ENCODE measurements at places on chromosomes 3 and 15.

GRCh38 chr3:183460081-183461055, 31.9 kb upstream of the MCF2L2 start:
- no peak for ATAC-seq

DNA sequence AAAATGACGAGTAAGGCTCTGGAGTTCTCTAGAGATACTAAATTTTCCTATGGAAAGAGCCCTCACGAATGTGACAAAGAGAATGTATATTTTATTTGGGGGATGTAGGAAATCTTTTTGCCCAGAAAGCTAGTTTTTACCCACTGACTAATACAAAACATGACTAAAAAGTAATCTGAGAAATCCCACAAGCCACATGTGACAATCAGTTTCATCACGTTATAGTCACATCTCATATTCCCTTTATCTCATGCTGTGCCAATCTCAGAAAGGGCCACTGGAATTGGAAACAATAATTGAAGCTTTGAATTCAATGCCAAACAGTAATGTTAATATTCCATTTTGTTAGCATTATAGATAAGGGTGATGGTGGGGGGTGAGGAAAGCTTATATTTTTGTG, 509.0 kb upstream of the GOLIM4 start:
- ATAC-seq = no peak

DNA sequence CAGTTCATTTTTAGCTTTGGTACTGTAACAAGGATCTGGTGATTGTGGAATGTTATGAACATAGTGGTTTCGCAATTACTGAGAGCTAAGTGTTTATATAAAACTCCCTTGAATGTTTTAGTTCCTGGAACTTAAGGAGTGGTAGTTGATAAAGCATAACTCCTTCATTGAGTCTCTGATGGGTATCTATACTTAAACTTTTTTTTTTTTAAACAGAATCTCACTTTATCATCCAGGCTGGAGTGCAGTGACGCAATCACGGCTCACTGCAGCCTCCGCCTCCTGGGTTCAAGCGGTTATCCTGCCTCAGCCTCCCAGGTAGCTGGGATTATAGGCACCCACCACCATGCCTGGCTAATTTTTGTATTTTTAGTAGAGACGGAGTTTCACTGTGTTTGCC, 11.3 kb downstream of the PRKCI start:
- ATAC-seq = no peak

DNA sequence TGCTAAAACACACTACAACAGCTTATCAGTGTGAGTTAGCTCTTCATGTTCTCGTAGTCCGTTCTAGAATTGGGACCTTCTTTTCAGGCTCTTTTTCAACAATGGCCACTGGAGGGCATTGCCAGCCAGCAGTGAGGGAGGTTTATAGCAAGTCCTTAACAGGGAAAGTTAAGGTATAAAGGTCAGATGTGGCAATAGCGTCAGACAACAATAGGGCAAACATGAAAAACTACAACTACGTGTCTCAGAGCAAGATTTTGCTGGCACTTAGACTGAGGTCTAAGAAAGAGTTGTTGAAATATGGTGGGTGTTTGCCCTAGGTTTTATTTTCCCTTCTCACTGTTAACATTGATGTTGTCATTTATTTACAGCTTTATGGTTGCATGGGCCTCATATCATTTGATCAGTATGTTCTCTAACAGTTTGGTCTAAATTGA, 161.4 kb downstream of the GMNC start:
- ATAC-seq = peak; percentile 35

- ATAC-seq = no peak
These were observed 411.7 kb downstream of the MAGI1 start for GRCh38 chr3:65627062-65627461.

DNA sequence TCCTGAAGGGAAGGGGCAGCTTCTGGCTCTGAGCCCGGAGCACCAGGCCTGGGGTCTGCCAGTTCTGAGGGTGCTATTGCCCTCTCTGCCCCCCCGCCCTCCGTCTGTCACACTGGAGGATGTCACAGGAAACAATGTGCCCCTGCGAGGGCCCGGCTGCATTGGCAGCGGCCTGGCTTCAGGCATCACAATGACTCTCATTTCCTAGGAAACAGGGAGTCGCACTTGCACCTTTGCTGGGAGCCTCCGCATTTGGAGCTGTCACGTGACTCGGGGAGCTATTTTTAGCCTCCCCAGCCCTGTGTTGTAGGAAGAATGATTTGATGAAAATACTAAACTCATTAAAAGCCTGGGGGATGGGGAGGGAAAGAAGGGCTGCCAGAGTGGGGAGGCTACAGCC, 518.9 kb downstream of the SHQ1 start:
- no peak for ATAC-seq

GRCh38 chr3:177729956-177730681, 532.8 kb upstream of the TBL1XR1 start:
- ATAC-seq = no peak

- peak; percentile 69 for ATAC-seq
These were observed 925 bp upstream of the PSTPIP1 start for GRCh38 chr15:76994001-76994400.

- no peak for ATAC-seq
These were observed 30.6 kb downstream of the SH3BP5 start for GRCh38 chr3:15301761-15302160.

GRCh38 chr3:179268400-179269051, 17.6 kb upstream of the KCNMB3 start:
- ATAC-seq = no peak

DNA sequence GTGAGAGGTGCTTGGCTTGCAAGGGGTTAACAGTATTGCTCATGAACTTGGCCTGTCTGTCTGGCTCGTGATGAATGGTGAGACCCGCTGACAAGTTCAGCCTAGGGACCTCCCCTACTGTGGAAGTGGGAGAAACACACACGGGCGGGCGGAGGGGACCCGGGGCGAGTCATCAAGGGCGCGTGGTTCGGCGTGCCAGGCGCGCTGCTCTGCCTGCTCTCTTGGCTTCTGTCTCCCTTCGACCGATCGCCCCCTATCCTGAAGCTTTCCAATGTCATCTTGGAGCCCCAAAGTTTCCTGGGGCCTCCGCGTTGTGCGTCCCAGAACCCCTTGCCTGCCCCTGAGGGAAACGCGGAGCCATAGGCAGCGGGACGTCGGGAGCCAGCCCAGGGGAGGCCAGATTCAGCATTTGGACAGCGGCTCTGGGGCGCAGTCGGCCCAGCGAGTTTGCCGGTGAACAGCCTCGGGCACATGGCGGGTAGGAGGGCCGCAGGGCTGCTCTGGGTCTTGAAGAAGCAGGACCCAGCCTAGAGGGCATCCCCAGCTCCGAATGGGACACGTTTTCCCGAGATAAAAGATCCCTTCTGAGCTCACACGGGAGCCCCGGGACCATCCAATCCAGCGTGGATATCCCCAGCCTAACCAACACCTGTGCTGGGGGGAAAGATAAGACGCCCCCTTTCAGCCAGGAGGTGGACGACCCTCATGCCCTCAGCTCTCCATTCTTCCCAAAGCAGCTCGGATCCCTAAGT, 27.0 kb upstream of the POLG start:
- peak; percentile 25 for ATAC-seq

DNA sequence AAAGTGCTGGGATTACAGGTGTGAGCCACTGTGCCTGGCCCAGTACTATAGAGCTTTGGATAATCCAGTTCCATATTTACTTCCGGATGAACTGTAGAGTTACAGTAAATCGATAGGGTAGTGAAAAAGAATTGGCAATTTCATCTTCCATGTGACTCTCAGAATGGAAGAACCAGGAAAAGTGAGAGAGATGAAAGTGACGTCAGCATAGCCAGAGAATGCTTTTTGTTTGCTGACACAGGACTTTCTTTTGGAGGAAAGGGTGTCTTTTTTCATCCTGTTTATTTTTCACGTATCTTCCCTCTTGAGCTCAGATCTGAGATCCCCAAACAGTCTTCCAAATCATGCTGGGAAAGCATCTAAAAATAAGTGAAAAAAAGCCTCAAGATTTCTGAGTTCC, 91.2 kb upstream of the KCNAB1 start:
- ATAC-seq = no peak

All from activated T-helper 17 cell treated with anti-CD3 and anti-CD28 coated beads, Interleukin-2, amount 50 U/mL, for 72 hours (primary cell).